MV-4-11 (cell line): ENCODE measurements at places on chromosomes 1 and 21.

- DNase-seq = no peak
These were observed 7.1 kb upstream of the ADAM30 start for GRCh38 chr1:119903443-119903835.

GRCh38 chr1:65253800-65254319 lies 55.5 kb upstream of the DNAJC6 start:
- DNase-seq = no peak

GRCh38 chr1:54105736-54106269 lies 47.0 kb downstream of the CDCP2 start:
- DNase-seq = peak; percentile 66

- no peak for DNase-seq
These were observed 3.4 kb downstream of the SLC26A9 start for GRCh38 chr1:205939690-205940330.

DNA sequence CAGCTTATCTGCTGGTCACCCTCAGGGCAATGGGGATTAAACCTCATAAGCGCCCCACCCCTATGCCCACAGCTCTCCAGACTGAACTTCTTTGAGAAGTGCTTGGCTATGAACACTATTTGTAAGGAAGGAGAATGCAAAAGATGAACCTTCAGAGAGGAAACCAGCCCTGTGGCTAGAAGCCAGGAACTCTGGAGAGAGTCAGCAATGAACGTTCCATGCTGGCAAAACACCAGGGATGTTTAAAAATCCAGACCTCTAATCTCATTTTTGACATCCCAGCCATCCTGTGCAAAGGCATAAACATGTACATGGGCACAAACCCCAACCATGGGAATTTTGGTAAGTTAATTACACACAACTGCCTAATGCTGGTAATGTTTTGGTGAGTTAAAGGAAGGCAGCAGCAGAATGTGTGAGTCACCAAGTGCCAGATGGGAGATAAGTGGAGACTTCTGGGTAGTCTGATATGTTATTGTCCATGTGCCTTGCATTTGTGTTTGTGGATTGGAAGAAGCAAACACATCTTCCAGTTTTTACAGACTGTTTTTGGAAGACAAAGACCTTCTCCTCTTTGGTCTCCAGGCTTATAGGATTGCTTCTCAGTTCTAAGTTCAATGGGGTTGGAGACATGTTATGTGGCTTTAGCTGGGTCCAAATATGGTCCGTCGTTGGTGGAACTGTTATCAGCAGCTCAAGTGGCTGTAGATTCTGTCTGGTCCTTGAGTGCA lies 174.1 kb upstream of the ETV3 start:
- no peak for DNase-seq

GRCh38 chr1:57312869-57313268 lies 111.0 kb downstream of the DAB1 start:
- DNase-seq = no peak

GRCh38 chr1:178575611-178576361 lies 62.9 kb downstream of the TEX35 start:
- DNase-seq = no peak

- peak; percentile 68 for DNase-seq
These were observed 12.1 kb downstream of the PRKACB start for GRCh38 chr1:84156210-84156621.

DNA sequence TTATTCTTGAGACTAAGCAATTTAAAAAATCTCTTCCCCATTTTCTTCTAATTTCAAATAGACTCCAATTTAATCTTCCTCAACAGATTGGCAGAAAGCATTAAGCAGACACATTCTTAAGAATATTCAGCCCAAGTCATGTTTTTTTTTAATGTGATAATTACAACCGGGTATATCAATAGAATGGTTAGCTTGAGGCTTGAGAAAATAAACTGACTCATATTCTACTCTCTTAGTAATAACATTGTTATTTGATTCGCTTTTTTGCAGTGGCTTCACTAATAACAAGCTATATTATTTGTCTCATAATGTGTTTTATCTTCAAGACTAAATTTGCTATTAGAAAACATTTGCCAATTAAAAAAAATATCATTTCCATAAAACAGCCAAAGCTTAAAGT lies 488.6 kb upstream of the RGS18 start:
- DNase-seq = no peak

- peak; percentile 45 for DNase-seq
These were observed 95.1 kb upstream of the C1orf21 start for GRCh38 chr1:184291701-184292100.

GRCh38 chr1:24957016-24957807 lies 27.1 kb upstream of the RUNX3 start:
- peak; percentile 78 for DNase-seq

DNA sequence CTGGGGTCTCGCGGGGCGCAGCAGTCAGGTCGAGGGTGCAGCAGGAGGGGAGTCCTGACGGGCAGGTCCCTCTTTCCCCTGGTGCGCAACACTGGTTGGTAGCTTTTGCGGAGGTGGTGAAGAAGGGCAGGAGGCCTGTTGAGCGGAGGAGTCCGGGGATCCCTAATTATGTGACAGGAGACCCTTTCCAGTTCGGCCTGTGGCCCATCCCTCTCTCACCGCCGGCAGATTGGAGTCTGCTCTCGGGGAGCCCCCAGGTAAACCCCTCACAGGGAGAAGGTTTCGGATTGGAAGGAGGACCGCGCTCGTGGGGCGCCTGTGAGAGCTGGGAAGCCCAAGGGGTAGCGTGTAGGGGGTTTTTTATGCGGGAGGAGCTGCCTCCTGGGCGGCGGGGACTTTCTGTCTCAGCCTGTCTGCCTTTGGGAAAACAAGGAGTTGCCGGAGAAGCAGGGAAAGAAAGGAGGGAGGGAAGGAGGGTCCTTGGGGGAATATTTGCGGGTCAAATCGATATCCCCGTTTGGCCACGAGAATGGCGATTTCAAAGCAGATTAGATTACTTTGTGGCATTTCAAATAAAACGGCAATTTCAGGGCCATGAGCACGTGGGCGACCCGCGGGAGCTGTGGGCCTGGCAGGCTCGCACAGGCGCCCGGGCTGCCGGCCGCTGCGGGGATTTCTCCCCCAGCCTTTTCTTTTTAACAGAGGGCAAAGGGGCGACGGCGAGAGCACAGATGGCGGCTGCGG lies 9.5 kb downstream of the SIM2 start:
- DNase-seq = no peak

GRCh38 chr1:7228252-7228961 lies 443.2 kb downstream of the CAMTA1 start:
- no peak for DNase-seq
